SHP77 treated with DMSO at 0.1 percent for 48 hours (cell line): ENCODE measurements at places on chromosomes 7 and 10.
A peak's percentile ranks its signal among the peaks of the same experiment; 100 is the strongest.

DNA sequence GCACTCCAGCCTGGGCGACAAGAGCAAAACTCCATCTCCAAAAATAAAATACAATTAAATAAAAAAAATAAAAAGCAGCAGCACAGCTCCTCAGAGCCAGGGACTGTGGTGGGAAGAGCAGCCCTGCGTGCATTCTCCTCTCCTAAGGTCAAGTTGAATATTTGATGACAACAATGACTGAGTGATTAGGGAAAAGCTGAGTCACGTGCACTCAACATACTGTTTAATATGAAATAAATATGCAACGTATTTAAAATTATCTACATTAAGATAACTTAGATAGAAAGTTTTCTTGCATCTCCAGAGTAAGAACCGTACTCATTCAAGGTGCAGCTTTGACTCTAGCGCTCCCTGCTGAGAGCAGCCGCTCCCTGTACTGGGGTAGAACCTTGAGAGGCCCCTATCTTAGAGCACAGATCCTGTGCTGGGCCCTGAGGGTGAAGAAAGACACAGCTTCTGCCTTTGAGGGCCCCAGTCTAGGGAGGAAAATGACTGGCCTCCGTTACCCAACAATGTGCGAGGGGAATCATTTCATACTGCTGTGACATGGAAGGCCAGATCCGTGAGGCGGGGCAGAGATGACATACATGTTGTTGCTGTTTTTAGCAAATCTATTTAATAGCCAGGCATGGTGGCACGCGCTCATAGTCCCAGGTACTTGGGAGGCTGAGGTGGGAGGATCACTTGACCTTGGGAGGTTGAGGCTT, 81.1 kb downstream of the SVIL start:
- no peak for DNase-seq

- no peak for DNase-seq
Measured at GRCh38 chr10:116460219-116460618, 32.6 kb downstream of the PNLIPRP3 start.

GRCh38 chr10:93160829-93161228, 87.1 kb downstream of the CYP26A1 start:
- DNase-seq, result no peak

DNA sequence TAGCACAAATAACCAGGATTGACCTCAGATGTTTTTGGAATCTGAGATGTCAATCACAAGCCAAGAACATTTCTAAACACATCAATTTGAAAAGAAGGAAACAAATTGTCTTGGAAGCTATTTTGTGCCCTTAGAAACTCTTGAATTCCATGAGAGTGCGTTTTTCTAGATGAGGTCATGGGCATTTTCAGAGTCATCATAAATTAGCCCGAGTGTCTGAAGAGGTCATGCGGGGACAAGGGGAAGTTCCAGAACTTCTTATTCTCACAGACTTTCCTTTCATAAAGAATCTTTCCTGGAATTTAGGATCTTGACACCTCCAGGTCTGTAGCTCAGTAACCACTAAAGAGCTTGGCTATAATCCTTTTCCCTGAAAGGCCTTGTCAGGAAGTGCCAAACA, 28.2 kb downstream of the IL2RA start:
- no peak for DNase-seq

GRCh38 chr7:138546064-138546619, 86.1 kb downstream of the TRIM24 start:
- DNase-seq, result no peak

DNA sequence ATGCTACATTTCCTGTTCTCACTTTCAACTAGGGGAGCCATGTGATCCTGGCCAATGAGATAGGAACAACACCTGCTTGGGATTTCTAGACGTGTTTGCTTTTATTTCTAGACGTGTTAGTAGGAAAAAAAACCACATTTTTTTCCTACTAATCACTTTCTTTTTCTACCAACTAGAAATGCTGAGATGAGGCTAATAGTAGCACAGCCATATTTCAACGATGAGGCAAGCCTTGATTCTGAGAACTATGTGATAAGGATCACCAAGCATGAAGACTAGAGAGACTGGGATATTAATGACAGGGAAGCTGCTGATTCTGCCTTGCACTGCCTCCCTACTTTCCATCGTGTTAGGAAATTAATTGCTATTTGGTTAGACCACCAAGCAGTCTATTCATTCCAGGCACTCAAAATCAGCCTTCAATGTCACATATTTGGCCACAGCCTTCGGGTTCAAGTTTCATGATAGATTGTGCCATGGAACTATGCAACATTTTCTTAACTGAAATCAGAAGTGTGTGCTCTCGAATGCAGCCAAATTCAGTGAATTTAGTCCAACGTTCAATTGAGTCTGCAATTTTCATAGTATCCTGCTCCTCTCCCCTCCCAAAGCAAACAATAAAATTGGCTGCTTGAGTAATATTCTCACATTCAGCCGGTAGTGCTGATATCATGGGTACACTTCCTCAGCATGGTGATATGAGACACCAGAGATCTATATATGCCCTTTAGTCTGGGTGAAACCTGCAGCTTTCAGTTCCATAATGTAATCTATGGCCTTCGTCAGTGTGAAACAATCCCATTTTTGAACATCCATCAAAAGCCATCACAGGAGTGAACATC, 98.1 kb downstream of the GPR37 start:
- no peak for DNase-seq

- no peak for DNase-seq
Measured at GRCh38 chr7:141094336-141095070, 20.6 kb downstream of the TMEM178B start.

DNA sequence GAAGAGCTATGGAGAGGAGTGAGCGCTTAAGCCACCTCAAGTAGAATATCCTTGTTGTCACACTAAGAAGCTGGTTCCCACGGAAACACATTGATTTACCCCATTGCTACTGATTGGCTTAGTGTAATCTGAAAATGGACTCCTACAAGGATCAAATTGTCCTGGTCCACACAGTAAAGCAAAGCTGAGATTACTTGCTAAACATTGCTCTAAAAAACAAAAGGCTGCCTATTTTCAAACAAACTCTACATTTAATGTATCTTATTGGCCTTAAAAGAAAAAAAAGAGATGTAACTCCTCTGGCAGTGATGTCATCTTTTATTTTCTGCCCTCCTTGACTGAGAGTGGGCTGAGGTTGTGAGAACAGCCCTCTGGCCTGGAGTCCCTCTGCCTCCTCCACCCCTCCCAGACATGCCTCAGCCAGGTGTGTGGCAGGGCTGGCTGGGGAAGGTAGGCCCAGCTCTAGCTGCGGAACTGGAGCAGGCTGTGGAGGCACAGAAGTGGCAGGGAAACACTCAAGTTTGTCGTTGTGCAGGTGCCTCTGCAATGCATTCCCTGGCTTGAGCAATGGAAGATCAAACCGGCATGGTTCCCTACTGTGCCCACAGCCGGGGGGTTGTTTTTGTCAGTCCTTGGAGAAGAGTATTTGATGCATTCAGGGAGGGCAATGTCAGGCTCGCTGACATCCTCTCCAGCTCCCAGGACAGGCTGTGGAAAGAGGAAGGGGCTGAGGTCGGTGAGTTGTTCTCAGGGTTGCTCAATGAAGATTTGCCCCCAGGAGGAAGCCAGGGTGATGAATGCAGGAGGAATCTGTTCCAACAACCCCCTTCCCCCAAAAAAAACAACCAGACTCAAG, 9.1 kb downstream of the KLF6 start:
- no peak for DNase-seq

GRCh38 chr10:75982611-75983369, 551.4 kb downstream of the LRMDA start:
- no peak for DNase-seq

DNA sequence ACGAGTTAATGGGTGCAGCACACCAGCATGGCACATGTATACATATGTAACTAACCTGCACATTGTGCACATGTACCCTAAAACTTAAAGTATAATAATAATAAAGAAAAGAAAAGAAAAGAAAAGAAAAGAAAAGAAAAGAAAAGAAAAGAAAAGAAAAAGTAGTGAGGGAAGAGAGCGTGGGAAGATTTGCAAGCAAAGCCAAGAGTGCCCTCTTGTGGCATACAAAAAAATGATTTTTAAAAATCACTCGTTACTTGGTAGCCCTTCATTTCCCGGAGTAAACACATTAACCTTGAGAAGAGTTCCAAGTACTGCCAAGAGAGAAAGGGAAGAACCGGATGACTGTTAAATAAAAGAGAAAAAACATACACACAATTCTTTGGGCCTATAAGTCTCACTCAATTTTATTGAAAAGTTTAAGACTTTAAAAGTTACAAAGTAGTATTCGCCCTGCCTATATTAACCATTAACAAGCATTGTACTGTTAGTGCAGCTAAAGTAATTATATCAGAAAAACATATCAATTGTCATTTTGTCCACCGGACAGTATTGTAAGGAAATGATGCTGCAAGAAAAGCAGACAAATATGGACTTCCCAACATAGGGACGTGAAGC, 6.2 kb upstream of the CH25H start:
- DNase-seq, result no peak

- no peak for DNase-seq
Measured at GRCh38 chr10:42783181-42783549, 570 bp downstream of the BMS1 start.

DNA sequence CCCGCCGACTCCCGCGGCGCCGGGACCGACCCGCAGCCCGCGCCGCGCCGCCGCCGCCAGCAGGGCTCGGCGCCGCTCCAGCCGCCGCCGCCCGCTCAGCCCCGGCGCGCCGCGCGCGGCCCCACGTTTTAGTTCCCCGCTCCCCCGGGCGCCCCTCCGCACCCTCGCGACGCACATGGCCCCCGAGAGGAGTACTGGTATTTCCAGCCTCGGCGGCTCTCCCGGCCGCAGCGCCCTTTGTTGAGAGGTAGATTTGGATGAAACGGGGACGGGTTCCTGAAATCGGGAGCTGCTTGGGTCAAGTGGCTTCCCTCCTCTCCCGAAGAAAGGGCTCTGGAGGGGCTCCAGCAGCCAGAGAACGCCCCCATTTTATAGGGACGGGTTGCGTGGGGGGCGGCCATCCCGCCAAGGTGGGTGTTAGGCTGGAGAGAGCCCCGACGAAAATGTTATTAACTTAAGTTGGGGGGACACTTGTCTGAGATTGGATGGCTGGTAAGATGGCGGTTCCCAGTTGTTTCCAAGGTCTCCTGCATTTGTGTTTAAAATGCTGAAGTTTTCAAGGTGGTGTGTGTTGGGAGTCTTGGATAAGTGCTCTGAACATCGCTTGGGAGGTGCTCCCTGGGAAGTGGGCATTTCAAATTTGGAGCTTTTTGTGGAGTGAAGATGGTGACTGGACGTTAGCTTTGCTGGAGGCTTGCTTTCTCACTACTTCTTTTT, 1.2 kb downstream of the BMI1 start:
- DNase-seq, result no peak

GRCh38 chr7:100510437-100511239, 26.9 kb downstream of the NYAP1 start:
- DNase-seq, result no peak

GRCh38 chr7:81503336-81503735, 266.5 kb downstream of the HGF start:
- no peak for DNase-seq

DNA sequence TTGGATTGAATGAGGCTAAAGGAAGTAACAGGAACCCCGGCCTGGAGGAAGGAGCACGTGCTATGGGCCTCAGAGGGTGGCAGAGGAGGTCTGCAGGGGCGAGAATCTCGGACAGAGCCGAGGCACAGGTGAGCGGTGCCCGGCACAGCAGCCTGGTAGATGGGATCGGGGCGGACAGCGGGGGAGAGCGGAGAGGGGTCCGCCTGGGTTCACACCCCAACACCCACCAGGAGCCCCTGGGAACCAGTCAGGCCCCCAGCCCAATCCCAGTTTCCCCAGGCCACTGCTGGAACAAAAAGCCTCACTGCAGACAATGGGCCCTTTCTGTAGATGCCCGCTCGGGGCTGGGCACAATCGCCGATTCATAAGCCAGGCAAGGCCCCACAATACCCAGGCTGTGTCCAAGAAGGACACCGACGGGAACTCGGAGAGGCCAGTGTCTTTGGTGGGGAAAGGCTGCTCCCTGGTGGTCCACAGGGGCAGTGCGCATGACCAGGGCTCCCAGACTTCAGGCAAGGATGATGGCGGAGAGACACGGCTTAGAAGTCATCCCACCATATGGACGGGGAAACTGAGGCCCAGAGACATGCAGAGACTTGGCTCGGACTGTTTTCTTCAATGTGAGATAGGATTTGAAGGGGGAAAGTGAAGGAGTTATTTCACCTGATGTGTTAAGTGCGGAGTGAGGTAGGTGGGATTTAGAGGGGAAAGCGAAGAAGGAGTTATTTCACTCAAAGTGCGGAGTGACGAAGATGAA, 106.9 kb upstream of the GPR26 start:
- peak; percentile 14 for DNase-seq

DNA sequence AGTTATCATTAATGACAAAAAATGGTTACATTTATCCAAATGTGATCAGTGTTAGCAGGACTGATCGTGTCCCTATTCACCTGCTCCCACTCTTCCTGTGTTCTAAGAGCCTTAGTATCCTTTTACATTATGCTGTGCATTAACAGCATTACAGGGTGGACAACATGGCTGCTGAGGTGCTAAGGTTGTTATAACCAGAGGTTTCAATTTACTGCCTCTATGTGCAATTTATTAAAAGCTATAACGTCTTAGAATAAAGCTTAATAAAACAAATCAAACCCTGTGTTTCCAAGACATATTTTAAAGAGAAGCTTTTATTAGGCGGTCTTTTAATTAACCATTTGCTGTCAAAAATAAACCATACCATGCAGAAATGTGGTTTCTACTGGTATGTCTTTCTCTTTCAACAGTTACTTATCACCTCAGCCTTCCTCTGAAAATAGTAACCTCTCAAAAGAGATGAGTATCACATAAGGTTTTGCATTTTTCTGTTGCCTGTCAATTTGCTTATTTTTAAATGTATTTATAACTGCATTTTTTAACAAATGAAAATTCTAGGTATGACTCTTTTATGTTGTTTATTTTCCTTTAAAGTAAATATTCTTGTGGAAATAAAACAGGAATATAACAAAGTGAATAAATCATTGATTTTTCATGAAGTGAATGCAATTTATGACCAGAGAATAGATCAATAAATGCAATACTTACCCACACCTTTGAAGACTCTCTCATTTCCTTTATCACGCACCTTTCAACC, 849.8 kb upstream of the SORCS1 start:
- no peak for DNase-seq

DNA sequence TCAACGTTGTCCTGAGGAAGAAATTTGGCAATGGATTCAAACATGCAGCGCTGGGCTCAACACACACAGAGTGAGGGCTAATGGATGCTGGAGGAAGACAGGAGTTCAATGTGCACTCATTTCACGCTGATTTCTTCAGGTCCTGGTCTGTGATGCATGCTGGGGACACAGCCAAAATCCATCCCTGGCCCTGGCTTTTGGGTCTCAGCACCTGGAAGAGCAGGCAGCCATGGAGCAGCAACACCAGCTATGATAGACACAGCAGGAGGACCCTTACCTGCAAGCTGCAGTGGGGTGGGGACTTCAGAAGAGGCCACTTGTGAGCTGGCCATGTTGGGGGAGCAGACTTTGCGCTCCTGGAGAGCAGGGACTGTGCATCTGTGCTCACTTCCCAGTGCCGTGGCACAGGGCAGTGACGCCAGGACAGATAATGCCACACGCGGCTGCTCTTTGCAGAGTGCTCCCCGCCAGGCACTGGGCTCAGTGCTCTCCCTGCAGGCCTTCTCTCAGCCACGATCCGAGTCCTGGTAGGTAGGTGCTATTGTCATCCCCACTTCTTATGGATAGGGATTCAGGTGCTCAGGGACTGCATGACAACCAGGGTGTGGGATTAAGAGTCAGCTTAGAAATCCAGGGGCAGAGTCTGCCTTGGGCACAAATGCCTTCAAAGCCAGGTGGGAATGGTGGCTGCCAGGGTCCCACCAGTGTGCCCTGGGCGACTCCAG, 138.8 kb upstream of the UNC5B start:
- DNase-seq, result no peak

- DNase-seq, result no peak
Measured at GRCh38 chr7:114864278-114864677, 57.6 kb upstream of the MDFIC start.
